ENCODE measurements at places on chromosomes 2 and 18. TPM values are rescaled to one million over a fixed set of nuclear protein-coding genes. Genes with fewer than 3 reads are reported as not detected.

DNA sequence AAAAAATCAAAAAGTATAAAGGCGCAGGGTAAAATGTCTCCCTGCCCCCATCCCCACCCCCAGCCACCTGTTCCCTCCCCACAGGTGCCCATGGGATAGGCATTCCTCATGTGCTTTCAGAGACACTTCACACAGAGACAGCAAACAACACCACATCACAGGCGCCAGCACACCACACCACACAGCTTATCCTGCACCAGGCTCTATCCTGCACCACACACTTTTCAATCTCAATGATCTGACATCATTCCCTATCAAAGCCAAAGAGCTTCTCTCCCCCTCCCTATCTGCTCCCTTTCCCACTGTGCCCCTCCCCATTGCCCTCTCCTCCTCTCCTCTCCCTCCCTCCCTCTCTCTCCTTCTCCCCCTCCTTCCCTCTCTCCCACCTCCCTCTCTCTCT lies 15.5 kb downstream of the FAM178B start:
- no peak for DNase-seq
- no peak overlapping the region for H3K4me3 ChIP-seq
- no peak overlapping the region for H3K27ac ChIP-seq
- no peaks in the 10 kb centered on the region for H3K36me3 ChIP-seq

GRCh38 chr2:159617100-159617499 lies 752 bp upstream of the BAZ2B start:
- peak overlapping the region; percentile 99 for H3K27ac ChIP-seq
- peaks cover 20% of the 10 kb centered on the region for H3K4me1 ChIP-seq
- no peaks in the 10 kb centered on the region for H3K36me3 ChIP-seq
- no peak for DNase-seq

GRCh38 chr18:13621886-13622619 lies 104.3 kb downstream of the FAM210A start:
- no peak overlapping the region for H3K27ac ChIP-seq
- DNase-seq, result no peak
- H3K4me3 ChIP-seq, result no peak overlapping the region
- no peaks in the 10 kb centered on the region for H3K27me3 ChIP-seq

- H3K27ac ChIP-seq, result no peak overlapping the region
- H3K4me1 ChIP-seq, result no peaks in the 10 kb centered on the region
- H3K36me3 ChIP-seq, result no peaks in the 10 kb centered on the region
- no peak overlapping the region for H3K4me3 ChIP-seq
- no peaks in the 10 kb centered on the region for H3K27me3 ChIP-seq
Observed at GRCh38 chr18:77821892-77822291, 572.2 kb downstream of the GALR1 start.

DNA sequence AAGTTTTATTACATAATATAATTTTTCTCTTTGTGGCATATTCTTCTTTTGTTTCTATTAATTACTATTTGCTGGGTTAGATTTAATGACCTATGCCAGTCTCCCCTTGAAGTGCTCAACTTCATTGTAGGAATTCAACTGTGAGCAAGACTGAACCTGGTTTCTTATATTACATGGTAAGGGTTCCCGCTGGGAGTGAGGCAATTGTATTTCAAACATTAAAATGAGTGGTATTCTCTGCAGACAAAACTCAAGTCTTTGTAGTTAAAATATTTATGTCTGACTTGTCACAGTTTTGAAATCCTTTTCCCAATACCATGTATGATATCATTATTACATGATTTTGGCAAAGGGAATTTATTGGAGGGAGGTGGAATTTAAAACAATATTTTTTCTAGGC lies 278.7 kb downstream of the GULP1 start:
- no peak overlapping the region for H3K27ac ChIP-seq
- H3K4me1 ChIP-seq, result peaks cover 9% of the 10 kb centered on the region
- no peaks in the 10 kb centered on the region for H3K27me3 ChIP-seq
- no peak overlapping the region for H3K4me3 ChIP-seq
- no peaks in the 10 kb centered on the region for H3K36me3 ChIP-seq

- peaks cover 6% of the 10 kb centered on the region for H3K27me3 ChIP-seq
- H3K27ac ChIP-seq, result no peak overlapping the region
- no peaks in the 10 kb centered on the region for H3K36me3 ChIP-seq
- H3K4me1 ChIP-seq, result no peaks in the 10 kb centered on the region
Observed at GRCh38 chr2:120983344-120983743, 247.7 kb downstream of the GLI2 start.

The GRB14 gene
- 3.6 TPM for total RNA-seq

The IKZF2 gene
- total RNA-seq, result 13.9 TPM

- H3K4me1 ChIP-seq, result no peaks in the 10 kb centered on the region
- no peaks in the 10 kb centered on the region for H3K27me3 ChIP-seq
- no peak overlapping the region for H3K27ac ChIP-seq
- no peak for DNase-seq
- H3K36me3 ChIP-seq, result no peaks in the 10 kb centered on the region
- no peak overlapping the region for H3K4me3 ChIP-seq
Observed at GRCh38 chr2:71216501-71216900, 10.4 kb downstream of the PAIP2B start.

The PFN4 gene
- total RNA-seq, result 0.24 TPM

The PAIP2B gene
- total RNA-seq, result 4.8 TPM

DNA sequence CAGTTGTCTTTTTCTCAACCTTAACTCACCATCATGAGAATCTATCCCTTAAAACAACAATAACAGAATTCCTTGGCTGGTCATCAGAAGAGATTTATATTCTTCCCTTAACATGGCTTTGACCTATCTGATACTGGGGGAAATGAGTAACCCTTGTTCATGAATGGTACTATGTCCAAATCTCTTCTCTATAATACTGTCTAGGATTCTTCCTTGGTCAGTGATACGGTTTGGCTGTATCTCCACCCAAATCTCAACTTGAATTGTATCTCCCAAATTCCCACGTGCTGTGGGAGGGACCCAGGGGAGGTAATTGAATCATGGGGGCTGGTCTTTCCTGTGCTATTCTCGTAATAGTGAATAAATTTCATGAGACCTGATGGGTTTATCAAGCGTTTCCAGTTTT lies 282.0 kb upstream of the SIX2 start:
- H3K36me3 ChIP-seq, result no peaks in the 10 kb centered on the region
- no peaks in the 10 kb centered on the region for H3K4me1 ChIP-seq
- DNase-seq, result no peak
- H3K4me3 ChIP-seq, result no peak overlapping the region
- H3K27me3 ChIP-seq, result no peaks in the 10 kb centered on the region

The PROM2 gene
- total RNA-seq, result 1.2 TPM

DNA sequence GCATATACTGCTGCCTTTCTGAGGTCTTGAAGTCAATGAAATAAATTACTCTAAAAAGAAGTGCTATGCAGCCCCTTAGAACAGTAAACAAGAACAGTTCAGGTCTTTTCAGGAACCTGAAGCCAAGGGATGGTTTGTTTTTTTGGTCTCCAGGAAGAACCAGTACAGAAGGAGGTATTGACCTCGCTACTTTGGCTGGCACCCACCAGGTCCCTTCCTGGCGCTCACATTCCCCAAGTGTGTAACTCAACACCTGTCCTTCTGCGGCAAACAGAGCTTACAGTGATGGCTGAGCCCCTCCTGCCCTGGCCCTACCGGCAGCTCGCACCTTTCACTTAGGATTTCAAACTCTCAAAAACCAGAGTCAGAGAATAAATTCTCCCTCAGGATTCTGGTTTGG lies 51.9 kb downstream of the SETBP1 start:
- no peak overlapping the region for H3K4me3 ChIP-seq
- H3K27ac ChIP-seq, result peak overlapping the region; percentile 57
- H3K27me3 ChIP-seq, result no peaks in the 10 kb centered on the region
- no peak for DNase-seq
- H3K36me3 ChIP-seq, result no peaks in the 10 kb centered on the region

The CNRIP1 gene
- total RNA-seq, result 5.8 TPM

All from hepatocyte (in vitro differentiated cells).